ENCODE measurements at places on chromosomes 11 and 22.
A peak's percentile ranks its signal among the peaks of the same experiment; 100 is the strongest.

DNA sequence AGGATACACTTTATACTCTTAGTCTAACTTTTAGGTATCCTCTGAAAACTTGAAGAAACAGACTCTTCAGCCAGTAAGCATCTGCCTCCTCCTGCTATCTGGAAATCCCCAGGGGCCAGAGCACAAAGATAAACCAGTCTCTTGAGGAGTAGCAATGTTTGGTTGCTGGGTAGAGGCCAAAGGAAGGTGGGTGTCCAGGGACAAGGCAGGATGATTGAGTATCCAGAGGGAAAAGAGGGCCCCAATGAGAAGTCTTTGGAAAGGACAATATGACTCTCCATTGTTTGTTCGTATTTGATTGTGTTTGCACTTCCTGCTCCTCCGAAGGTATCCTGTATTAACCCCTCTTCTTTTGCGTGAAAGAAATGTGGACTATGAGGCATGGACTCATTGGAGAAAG is 4.8 kb upstream of the OR52I1 start:
- DNase-seq: no peak

DNA sequence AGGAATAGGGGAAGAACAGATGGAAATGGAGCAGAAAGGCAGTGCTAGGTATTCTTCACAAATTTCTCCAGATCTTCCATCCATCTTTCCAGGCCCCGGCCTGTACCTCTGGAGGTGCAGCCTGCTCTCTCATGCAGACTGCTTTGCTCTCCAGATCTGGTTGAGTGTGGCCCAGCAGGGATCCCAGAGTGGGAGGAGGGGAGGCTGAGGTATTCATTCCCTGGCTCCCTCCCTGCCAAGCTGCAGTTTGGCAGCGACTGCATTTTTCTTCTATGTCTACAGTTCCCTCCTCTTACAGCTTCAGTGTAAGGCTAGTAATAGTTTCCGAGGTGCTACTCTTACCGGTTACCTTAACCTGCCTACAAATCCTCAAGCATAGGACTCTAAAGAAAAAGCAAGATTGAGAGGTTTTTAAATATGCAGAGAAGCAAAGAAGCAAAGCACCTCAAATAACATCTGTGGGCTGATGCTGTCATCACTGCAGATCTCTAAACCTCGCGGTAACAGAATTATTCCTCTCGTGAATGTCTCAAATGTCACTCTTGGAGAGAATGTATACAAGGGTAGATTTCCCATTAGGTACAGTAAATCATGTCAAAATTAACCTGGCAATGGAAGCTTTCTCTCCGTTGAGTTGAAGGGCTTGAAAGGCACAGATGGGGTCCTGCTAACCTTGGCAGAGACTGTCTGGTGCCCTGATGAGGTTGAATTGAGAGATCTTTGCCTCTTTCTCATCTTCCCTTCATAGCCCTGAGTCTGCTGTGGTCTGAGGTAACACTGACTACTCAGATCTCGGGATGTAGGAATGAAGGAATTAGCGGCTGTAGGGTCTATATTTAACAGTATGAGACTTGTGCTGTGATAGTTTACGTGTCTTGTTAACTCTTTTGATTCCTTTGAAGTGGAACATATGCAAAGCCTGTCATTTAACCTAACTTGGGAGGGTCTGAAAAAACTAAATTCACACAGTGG is 297.9 kb upstream of the C11orf87 start:
- no peak for DNase-seq

- no peak for DNase-seq
These were observed 74.3 kb upstream of the LRRC4C start for GRCh38 chr11:41533761-41534160.

- DNase-seq: peak; percentile 23
These were observed 25.3 kb upstream of the DDX17 start for GRCh38 chr22:38531251-38531938.

Data from NAMALWA (cell line).